ENCODE measurements at places on chromosomes 1 and 21.

DNA sequence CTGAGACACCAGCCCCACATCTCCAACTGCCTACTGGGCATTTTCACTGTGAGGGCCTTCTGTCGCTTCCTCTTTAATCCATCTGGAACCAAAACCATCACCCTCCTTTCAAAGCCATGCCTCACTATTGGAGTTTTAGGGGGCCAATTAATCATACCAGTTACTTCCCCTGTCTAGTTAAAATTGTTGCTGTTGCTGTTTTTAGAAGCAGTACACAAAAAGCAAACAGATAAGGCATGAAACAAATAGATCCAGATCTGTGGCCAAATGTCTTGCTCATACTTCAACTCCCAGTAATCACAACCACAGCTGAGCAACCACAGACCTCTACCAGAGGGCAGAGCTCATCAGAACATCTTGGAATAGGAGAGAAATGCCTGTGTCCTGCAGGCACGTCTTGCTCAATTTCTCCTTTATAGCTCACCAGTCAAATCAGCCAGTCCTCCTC lies 133.8 kb upstream of the C1orf105 start:
- no peak for DNase-seq

DNA sequence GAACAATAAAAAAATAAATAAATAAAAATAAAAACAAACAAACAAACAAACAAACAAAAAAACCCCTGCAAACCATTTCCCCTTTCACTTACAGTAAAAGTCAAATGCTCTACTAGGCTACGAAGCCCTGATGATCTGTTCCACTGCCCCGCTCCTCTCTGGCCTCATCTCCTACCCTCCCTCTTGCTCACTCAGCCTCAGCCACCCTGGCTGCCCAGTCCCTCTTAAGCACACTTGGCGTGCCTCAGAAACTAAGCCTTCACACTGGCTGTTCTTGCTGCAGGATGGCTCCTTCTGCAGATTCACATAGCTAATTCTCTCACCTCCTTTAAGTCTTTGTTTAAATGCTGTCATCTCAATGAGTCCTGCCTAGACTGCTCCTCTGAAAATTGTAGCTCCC lies 30.8 kb upstream of the UHMK1 start:
- DNase-seq = no peak

DNA sequence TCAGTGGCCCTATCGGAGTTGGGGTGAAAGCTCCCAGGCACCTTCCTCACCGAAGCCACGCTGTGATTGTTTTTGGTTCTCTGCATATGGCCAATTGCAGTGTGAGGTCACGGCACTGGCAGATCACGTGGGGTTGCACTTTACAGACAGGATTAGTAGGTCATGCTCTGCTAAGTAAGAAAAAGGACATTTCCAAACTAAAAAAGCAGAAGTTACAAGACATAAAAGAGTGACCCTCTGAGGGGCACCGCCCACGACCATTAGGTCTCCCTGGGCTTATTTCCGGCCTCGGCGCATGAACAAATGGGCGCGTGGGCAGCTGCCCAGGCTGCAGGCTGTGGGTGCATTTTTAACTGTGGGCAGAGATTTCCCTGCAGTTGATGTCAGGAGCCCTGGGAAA lies 2.0 kb downstream of the CAPN9 start:
- DNase-seq = no peak

GRCh38 chr1:30508611-30509010 lies 214.8 kb downstream of the MATN1 start:
- DNase-seq = no peak

- DNase-seq = no peak
Observed at GRCh38 chr1:220551718-220552117, 23.8 kb downstream of the MARK1 start.

- DNase-seq = no peak
Observed at GRCh38 chr1:69433073-69433472, 134.6 kb upstream of the LRRC7 start.
